Stimulated activated CD4-positive, alpha-beta T cell treated with anti-CD3 and anti-CD28 coated beads, Interleukin-4, amount 100 ng/mL, for 4 hours (primary cell): ENCODE measurements at places on chromosomes 4 and X.

- no peak for DNase-seq
These were observed 782.2 kb downstream of the ARAP2 start for GRCh38 chr4:35461931-35462659.

- no peak for DNase-seq
These were observed 49.0 kb upstream of the HS6ST2 start for GRCh38 chrX:133007458-133007857.

GRCh38 chr4:99817309-99817890 lies 773 bp downstream of the DAPP1 start:
- DNase-seq = no peak

- DNase-seq = no peak
These were observed 93.2 kb upstream of the DIAPH2 start for GRCh38 chrX:96591421-96591820.

DNA sequence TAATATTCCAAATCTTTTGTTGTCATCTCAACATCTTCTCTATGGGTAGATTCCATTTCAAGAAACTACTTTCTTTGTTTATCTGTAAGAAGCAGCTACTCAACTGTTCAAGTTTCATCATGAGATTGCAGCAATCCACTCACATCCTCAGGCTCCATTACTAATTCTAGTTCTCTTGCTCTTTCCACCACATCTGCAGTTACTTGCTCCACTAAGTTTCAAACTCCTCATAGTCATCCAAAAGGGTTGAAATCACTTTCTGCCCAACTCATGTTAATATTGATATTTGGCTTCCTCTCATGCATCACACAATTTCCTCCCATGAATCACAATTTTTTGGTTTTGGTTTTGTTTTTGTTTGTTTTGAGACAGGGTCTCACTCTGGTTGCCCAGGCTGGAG lies 35.7 kb downstream of the ADH5 start:
- DNase-seq = no peak

DNA sequence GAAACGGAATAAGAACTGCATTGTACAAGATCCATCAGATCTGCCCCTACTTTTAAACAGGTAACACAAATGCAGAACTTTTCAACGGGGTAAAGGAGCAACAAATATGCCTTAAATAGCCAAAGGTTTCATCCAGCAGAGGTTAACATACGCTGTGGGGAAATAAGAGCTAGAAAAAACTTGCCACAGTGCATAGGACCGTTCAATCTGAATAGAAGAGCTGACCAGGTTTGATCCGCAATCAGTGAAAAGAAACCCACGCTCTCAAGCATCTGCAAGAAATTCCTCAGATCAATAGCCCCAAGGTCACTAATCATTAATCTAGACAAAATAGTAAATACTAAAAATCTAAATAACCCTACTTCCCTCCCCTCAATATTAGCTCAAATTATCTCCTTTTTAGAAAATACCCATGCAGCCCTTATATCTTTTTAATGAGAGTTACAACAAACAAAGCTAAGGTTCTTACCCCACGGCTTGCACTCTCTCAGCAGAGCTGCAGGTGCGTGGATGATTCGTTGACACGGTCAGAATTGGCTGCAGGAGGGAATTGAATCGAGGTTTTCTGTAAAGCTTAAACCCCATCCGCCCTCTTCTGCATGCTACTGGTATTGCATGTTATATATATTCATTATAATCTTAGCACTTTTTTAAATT lies at the start of gene TLR10:
TSS of gene TLR10 (minus strand) at position 539 of the 657 bp plus-strand sequence. CDS start 7,400 bp downstream, outside the sequence.
- no peak for DNase-seq

GRCh38 chr4:185657183-185657582 lies 121.9 kb upstream of the PDLIM3 start:
- DNase-seq = no peak

DNA sequence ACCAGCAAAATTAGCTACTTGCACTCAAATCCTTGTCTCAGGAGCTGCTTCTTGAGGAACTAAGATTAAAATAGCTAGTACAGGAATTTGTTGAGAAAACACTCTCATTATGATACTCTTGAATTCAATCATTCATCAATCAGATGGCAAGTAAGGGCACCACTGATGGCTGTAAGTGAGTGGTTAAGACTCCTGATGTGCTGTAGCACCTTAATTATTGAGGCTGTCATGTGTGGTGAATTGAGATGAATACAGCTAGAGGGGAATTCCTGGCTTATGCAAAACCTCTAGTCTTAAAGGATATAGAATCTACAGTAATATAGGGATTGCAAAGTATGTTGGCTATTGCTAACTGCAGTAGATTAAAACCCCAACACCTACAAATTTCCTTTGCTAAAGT lies 509.1 kb downstream of the IQCM start:
- DNase-seq = no peak

DNA sequence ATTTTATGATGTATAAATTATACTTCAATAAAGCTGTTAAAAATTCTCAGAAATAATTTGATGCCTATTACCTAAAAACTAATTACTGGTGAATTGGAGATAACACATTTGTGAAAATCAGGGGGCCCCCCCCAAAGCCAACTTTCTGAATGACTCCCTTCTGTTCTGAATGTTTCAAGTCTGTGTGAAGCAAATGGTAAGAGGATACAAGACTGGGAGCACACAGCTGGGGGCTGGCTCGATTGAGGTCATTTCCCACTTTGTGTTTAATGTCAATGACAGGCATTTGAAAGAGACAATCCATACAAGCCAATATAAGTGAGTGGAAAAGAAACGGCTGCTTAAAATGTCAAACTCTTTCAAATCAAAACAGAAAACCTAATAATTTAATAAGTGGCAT lies 155.8 kb downstream of the SH2D1A start:
- no peak for DNase-seq

GRCh38 chrX:20053537-20053936 lies 62.7 kb upstream of the BCLAF3 start:
- no peak for DNase-seq

DNA sequence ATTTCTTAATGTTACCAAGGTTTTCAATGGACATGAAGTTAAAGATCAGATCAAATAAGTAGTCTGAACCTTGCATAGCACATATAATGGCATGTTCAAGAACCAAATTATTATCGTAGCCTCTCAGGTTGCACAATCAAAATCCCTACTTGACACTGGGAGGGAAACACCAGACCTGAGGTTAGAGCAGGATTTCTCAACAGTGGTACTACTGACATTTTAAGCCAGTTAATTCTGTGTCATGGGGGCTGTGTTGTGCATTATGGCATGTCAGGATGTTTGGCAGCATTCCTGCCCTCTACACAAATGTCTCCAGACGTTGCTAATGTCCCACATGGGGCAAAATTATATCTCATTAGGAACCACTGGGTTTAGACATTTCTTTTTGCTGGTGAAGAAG lies 20.8 kb downstream of the RLIM start:
- DNase-seq = no peak

GRCh38 chr4:112058433-112058832 lies 86.8 kb upstream of the FAM241A start:
- DNase-seq = no peak

- no peak for DNase-seq
These were observed 107.0 kb downstream of the IQCM start for GRCh38 chr4:149708513-149709130.

DNA sequence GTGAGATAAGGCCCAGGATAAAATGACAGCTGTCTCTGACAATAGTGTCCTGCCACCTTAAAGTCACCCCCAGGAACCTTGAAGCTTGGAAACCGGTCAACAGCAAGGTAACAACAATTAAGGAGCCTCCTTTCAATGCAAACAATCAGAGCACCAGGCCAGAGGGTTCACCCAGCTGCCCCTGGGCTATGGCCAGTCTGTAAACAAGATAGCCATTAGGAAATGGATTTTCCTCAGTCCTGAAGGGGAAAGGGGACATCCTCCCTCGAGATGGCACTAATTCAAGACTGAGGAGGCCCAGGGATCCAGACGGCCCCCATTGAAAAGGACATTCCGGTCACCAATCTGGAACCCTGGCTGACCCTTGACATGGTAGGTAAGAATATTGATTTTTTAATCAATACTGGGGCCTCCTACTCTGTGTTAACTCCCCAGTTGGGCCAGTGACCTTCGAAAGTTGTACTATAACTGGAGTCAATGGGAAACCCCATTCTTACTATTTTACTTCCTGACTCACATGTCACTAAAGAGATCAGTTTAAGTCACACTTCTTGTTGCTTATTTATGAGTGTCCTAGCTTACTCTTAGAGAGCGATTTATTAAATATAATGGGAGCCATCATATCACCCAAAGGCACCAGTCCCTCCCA lies 61.7 kb upstream of the CT45A1 start:
- DNase-seq = no peak

GRCh38 chrX:136273986-136274385 lies 22.8 kb upstream of the MAP7D3 start:
- no peak for DNase-seq

- DNase-seq = no peak
These were observed 2.7 kb downstream of the ADGRL3 start for GRCh38 chr4:61202638-61203435.

- DNase-seq = no peak
These were observed 46.4 kb downstream of the FHL1 start for GRCh38 chrX:136193771-136194170.

DNA sequence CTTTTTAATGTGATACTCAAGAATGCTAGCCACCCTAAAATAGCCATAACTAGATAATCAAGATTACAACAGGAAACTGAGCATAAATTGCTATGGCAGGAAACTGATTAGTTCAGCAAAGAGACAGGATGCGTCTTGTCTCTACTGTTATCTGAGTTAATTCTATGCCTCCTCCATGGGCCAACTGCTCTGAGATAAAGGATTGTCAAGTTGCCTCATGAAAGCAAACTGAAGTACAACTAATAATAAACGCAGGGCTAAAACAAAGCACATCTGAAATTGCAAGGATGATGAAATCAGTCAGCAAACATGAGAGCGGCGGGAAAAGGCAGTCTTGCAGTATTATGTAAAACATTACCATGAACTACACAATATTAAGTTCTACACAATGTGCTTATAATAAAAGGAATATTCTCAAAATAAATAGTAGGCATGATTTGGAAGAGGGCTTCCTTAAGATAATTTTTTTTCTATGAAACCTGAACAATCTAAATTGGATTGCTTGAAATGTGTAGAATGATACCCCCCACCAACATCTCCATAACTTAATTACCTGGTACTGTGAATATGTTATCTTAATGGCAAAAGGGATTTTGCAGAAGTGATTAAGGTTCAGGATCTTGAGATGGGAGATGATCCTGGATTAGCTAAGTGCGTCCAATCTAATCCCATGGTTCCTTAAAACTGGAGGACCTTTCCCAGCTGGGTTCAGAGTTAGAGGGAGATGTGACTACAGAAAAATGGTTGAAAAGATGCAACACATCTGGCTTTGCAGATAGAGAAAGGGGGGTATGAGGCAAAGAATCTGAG lies 65.9 kb downstream of the ANTXR2 start:
- no peak for DNase-seq

DNA sequence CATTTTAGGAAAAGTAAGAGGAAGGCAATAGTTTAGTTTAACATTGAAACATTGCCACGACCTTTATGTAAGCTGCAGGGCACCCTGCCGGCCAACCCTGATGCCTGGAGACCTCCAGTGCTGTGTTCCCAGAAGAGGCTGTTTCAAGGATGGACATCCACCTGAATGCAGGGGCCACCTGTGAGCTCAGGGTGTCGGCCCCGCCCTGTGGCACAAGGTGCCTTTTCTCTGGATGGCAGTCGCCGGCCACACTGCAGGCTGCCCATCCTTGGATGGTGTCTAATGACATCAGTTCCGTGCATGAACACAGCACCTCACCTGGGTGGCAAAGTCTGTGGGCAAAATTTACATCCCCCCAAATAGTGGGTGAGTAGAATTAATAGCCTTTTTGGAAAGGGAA lies 180.0 kb downstream of the AFAP1 start:
- no peak for DNase-seq

DNA sequence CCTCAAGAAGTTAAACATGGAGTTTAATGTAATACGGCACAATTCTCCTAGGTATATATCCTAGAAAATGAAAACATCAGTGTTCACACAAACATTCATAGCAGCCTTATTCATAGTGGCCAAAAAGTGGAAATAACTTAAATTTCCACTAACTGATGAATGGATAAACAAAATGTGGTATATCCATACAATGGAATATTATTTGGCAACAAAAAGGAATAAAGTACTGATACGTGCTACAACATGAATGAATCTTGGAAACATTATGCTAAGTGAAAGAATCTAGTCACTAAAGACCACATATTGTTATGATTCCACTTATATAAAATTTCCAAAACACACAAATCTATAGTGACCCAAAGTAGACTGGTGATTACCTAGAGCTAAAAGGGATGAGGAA lies 14.6 kb downstream of the SDAD1 start:
- no peak for DNase-seq

DNA sequence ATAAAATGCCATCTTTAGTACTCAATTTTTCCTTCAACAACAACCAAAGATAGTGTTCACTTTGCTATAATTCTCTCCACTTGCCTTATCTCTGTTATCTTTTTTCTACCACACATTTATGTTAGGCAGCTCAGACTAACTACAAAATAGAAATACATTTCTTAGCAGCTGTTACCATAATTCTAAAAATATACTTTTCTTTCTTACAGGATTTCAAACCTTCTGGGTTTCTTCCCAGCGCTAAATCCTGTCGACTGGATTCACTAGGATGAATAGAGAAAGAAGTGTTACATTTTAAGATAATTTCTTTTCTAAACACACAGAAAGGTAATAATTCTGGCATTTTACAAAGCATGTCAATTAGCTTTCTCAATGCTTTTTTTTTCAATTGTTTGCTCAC lies 105.5 kb upstream of the GK2 start:
- DNase-seq = no peak

- no peak for DNase-seq
These were observed 18.5 kb downstream of the TMEM164 start for GRCh38 chrX:110021258-110022022.

- no peak for DNase-seq
These were observed 205.3 kb downstream of the SLC39A8 start for GRCh38 chr4:102139932-102140331.

GRCh38 chr4:54440394-54441136 lies 211.5 kb downstream of the PDGFRA start:
- no peak for DNase-seq

DNA sequence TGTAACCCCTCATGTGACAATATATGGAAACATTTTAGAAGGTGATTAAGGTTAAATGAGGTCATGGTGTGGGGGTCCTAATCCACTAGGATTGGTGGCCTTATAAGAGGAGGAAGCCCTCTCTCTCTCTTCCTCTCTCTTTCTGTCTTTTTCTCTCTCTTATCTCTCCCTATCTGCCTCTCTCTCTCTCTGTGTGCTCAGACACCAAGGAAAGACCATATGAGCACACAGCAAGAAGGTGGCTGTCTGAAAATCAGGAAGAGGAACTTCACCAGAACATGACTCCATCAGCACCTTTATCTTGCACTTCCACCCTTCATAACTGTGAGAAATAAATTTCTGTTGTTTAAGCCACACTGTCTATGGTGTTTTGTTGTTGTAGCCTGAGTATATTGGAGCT lies 1472.2 kb downstream of the PCDH7 start:
- DNase-seq = no peak
